ENCODE measurements at places on chromosomes 6 and 20.

GRCh38 chr6:20237677-20238460 is 25.6 kb upstream of the MBOAT1 start:
- DNase-seq = no peak

GRCh38 chr6:25441663-25442270 is 162.6 kb downstream of the CARMIL1 start:
- DNase-seq = no peak

GRCh38 chr6:135084001-135084915 is 29.6 kb upstream of the HBS1L start:
- DNase-seq = no peak

DNA sequence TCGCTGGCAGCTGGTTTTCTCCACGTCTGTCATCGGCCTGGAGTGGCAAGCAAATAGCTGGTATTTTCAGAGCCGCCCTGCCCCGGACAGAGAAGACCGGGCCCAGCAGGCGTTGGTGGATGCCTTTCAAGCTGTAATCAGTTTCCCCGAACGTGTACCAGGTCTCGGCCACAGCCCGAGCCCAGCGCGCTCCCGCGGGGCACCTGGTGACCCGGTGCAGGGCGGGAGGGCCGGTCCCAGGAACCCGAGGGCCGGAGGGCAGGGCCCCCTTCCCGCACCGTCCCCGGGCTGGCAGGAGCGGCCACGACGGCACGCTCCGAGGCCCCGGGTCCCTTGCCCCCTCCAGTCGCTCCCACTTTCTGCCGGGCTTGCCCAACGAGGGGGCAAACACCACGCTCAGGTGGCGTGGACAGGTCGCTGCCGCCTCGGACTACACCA is 348 bp upstream of the PYGB start:
- DNase-seq = no peak

GRCh38 chr6:25369433-25370177 is 90.4 kb downstream of the CARMIL1 start:
- no peak for DNase-seq

GRCh38 chr6:87151471-87151780 is 3.9 kb upstream of the ZNF292 start:
- no peak for DNase-seq

DNA sequence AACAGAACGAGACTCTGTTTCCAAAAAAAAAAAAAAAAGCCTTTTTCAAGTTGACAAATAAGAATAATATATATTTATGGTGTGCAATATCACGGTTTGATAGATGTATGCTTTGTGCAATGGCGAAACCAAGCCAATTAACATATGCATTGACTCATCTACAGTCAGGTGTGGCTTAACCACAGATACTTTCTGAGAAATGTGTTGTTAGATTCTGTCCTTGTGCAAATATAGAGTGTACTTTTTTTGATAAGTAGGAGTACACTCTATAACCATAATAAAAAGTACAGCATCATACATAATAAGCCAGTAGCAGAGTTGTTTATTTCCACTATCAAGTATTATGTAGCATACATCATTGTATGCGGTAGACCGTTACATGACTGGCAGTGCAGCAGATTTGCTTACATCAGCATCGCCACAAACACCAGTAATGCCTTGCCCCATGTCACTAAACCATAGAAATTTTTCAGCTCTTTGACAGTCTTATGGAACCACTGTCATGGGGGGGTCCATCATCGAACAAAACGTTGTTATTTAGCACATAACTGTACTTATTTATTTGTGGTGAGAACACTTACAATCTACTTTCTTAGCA is 59.2 kb downstream of the TMEM170B start:
- no peak for DNase-seq

DNA sequence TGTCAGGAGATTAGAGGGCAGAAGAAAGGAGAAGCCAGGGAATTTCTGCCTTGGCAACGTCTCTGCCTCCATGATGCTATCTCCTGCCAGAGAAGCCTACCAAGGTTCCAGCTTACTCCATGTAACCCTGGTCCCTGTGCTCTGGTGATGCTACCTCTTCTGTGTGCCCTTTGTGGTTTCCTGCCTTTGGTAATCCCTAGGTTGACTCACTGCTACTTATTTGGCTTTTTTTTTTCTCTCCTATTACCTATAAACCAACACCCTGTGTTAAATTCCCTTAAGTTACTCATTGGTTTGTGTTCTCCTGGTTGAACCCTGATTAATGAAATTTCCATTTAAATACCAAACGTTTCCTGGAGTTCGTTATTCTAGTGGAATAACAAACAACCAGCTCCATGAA is 527.8 kb upstream of the FLRT3 start:
- DNase-seq = no peak

DNA sequence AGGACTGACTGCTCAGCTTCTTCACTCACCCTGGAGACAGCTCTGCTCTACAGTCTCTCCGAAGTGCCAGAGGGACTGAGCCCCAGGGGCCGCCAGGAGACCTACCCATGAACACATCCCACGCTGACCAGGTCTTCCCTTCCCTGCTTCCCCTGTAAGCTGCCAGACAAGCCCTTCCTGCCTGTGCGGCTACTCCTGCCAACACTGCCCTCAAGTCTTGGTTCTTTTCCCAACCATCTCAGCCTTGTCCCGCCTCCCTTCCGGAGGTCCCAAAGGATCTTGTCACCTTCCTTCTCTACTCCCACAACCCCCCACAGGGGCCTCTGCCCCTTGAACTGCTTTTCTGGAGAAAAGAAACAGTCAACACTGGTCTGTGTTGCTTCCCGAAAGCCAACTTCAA is 15.0 kb downstream of the CPNE5 start:
- DNase-seq = no peak

DNA sequence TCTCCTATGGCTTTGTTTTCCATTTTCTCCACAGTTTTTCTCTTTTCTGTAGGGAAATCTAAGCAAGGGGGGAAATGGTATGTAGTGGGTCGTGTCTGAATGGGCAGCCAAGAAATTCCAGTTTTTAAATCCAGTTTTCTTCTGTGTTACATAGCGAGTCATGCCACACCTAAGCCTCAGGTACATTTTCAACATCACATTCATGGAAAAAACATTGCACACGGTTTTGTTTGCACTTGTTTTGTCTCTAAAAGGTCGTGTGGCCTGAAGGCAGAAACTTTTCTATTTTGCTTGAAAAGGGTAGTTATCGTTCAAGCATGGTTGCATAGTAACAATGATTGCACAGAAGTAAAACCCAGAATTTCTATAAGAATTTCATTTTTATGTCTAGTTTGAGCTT is 70.5 kb downstream of the MOXD1 start:
- DNase-seq = no peak

GRCh38 chr6:150841697-150842096 is 23.8 kb upstream of the MTHFD1L start:
- DNase-seq = no peak

GRCh38 chr20:32574296-32575226 is 10.6 kb downstream of the NOL4L start:
- no peak for DNase-seq

DNA sequence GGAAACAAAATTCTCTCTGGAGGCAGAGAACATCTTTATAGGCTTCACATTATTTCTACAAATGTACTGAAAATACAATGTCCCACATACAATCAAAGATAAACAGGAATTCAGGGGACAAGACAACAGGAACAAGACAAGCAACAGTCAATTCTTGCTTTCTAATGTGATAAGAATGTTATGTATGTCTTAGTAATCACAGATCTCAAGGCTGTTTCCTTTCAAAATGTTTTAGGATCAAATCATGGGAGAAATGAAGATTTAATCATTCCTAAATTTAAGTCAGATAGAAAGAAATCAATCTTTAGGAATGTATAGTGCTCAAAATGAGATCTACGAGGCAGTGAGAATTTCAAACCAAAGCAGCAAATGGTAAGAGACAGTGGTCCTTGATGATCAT is 32.1 kb downstream of the NEDD9 start:
- no peak for DNase-seq

GRCh38 chr20:6908673-6909072 is 141.2 kb downstream of the BMP2 start:
- DNase-seq = no peak

- no peak for DNase-seq
These were observed 176.1 kb downstream of the TRIM27 start for GRCh38 chr6:28747631-28748157.

DNA sequence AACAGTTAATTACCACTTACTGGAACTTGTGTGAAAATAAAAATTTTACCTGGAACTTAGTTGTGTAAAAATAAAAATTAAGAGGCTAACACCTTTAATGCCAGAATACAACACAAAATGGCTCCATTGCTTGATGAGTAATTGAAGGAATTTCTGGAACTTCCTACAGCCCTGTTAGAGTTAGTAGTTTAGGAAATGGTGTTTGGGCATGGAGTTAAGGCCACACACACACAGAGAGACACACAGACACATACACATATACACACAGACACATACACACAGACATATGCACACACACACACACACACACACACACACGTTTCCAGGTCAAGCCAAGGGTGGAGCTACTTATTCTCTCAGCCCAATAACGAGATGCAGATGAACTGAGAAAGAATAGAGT is 20.6 kb upstream of the CST3 start:
- no peak for DNase-seq

DNA sequence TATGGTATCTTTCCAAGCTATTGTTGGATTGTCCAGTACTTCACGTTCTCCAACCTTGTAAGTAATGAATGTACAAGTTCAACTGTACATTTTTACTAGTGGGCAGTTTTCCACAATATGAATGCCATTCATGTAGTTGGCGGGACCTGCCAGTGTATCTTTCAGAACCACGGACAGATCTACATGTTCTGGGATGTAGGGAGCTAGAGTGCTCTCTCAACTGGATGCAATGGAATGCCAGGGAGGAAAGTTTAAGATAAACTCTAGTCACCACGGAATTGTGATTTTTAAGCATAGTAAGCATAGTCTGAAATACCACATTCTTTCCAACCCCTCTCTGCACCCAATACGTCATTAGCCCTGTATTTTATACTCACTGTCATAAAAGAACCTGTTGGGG is 21.5 kb upstream of the HLA-C start:
- no peak for DNase-seq

DNA sequence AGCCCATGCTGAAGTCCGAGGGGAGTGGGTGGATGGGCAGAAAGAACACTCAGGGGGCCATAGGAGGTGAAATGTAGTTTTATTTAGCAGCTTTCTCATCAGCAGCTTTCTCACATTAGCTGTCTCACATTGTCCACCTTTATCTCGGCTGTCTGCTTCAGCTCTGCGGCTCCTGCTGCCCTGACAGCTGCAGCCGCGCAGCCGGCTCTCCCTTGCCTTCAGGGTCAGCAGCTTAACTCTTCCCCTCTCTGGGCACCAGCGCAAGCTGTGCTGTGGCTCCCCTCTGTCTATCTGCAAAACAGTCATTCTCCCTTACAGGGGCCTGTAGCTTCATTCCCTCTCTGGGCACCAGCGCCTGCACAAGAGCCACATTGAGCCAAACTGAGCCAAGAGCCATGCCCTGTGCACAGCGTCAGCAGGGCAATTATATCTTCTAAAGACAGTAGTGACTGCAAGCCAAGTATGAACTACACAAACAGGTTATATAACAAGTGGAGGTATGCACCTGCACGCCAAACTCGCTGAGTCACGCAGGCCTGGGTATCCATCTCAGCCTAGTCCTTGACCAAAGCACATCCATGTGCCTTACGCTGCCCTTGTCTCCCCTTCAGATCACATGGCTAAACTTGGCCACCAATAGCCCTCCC is 198.8 kb downstream of the EYA2 start:
- DNase-seq = no peak

DNA sequence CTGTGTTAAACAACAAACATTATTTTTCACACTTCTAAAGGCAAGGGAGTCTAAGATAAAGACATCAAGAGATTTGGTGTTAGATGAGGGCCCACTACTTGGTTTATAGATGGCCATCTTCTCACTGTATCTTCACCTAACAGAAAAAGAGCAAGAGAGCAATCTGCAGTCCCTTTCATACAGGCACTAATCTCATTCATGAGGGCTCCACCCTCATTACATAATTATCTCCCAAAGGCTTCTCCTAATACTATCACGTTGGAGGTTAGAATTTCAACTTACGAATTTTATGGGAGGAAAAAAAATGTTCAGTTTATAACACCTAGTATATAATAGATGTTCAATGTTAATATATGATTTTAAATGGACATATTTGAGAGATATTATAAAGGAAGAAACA is 45.6 kb downstream of the HDAC2 start:
- DNase-seq = no peak

DNA sequence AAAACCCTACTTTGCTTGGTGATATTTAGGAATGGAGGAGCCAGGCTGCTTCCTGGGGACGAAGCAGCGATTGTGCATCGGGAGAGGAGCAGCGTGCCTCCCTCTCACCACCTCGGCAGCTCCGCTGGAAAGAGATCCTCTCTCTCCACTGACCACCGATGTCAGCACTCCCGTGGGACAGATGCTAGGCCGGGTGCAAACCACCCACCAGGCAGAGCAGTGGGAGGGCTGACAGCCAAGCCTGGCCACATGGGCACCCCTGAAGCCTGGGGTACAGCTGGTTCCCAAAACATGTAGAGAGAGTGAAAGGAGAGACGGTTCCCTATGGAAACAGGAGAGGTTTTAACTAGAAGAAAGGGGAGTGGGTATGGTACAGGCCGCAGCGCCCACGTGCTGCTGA is 220.0 kb downstream of the ANKRD60 start:
- DNase-seq = no peak

- DNase-seq = no peak
These were observed 12.7 kb downstream of the DEF6 start for GRCh38 chr6:35310265-35310831.

DNA sequence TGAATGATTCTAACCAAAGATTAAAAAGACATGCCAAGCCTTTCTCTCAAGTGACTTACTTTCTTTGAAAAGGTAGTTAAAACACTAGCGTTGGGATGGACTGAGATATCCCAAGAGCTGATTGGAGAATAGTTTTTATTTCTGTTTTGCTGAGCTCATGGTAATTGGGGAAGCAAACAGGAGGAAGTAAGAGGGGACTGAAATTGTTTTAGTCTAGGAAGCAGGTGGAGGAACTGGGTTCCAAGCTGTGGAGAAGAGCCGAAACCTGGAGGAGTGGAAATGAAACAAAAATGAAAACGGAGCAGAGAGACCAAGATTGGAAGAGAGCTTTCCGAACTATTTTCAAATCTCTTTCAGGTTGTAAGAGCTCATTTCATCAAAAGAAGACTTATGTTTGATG is 59.9 kb upstream of the TENT5A start:
- no peak for DNase-seq

GRCh38 chr6:104558746-104559145 is 301.0 kb downstream of the HACE1 start:
- no peak for DNase-seq

- DNase-seq = no peak
These were observed 394.4 kb upstream of the CDH4 start for GRCh38 chr20:60857708-60858107.

- DNase-seq = no peak
These were observed 182.8 kb downstream of the PTPRK start for GRCh38 chr6:128337619-128338018.

DNA sequence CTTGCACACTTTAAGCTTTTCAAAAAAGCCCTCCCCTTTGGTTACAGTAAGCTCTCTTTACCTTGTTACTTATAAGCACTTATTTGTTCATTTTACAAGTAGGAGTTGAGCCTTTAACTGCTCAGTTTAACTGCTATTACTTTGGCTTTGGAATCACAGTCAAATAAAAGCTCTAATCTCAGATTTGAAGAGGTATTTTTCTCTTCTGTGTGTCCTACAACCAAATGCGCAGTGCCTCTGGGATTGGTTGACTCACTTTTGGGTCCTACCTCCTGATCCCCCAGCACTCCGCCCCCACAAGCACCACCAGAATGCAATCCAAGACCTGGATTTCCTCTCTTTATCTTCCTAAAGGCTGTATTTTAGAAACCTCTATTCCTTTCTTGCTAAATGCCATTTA is 2.5 kb downstream of the NCOA7 start:
- DNase-seq = no peak

Data from stimulated activated CD8-positive, alpha-beta memory T cell treated with anti-CD3 and anti-CD28 coated beads, Interleukin-2, amount 100 ng/mL, for 1 hour (primary cell).